ENCODE measurements at places on chromosomes 16 and 17.

GRCh38 chr16:69904495-69905170 lies 46.5 kb upstream of the CLEC18A start:
- DNase-seq, result no peak

DNA sequence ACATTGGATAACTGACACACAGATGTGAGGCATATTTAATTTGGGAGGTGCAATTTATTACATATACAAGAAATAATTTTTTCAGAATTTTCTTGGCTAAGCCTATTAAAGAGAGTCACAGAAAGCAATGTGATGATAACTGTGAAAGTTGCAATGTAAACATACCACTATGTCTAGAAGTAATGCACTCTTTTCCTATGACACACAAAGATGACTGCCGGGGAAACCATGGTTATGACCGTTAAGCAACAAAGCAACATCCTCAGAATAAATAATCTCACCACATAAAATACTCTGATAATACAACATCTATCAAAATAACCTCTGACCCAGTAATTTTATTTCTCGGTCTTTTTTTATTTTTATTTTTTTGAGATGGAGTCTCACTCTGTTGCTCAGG lies 10.5 kb upstream of the QRICH2 start:
- DNase-seq, result no peak

GRCh38 chr17:9389111-9389527 lies 186.5 kb downstream of the STX8 start:
- DNase-seq, result no peak

GRCh38 chr17:4199818-4200402 lies 56.9 kb downstream of the CYB5D2 start:
- DNase-seq, result no peak

DNA sequence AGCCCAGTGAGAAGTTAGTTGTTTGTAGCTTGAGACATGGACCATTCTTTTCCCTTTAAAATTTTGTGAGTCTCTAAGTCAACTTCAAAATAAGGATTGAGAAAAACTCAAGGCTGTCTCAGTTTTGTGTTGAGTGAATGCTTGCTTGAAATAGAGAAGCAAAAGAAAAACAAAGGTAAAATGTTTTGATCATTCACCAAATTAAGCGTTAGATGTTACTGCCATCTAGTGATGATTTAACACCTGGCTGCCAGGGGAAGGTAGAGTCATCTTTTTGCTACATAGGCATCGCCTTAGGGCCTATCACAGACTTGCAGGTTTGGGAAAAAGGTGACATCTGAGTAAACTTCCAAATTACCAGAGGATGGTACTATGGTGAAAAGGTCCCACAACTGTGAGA lies 74.4 kb downstream of the PCTP start:
- DNase-seq, result no peak

DNA sequence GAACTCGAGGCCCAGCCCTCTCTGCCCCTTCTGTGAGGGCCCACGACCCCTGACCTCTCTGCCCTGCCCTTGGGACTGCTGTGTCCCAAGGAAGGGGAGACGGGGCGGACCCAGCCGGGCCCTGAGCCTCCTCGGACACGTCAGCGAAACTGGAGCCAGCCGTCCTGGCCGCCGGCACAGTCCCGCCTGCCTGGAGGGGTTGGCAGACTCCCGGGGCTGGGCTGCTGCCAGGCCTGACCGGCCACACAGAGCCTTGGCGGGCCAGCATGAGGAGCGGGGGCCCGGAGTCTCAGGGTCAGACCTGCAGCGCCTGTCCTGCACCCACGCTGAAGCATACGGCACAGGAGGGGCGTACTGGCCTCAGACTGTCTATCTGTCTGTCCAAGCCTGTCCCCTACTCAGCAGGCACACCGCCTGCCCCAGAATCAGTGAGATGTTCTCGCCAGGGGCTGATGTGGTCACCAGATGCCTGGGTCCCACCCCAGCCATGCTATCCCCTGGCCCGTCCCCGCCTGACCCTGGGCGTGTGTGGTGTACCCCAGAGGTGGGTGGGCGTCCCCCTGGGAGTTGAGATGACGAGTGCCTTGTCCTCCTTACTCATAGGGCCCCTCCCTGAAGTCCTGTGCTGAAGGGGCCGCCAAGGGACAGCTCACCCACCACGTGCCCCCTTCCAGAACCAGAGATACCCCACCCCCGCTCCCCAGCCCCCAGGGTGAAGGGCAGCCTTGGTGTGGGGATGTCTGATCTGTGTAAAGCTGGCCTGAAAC lies 4.7 kb downstream of the VASN start:
- DNase-seq, result no peak

- DNase-seq, result no peak
Measured at GRCh38 chr16:80231121-80231520, 309.7 kb upstream of the DYNLRB2 start.

GRCh38 chr17:6421700-6422604 lies 13.0 kb downstream of the AIPL1 start:
- DNase-seq, result peak; percentile 88

- DNase-seq, result no peak
Measured at GRCh38 chr17:57477522-57478362, 221.4 kb downstream of the MSI2 start.

DNA sequence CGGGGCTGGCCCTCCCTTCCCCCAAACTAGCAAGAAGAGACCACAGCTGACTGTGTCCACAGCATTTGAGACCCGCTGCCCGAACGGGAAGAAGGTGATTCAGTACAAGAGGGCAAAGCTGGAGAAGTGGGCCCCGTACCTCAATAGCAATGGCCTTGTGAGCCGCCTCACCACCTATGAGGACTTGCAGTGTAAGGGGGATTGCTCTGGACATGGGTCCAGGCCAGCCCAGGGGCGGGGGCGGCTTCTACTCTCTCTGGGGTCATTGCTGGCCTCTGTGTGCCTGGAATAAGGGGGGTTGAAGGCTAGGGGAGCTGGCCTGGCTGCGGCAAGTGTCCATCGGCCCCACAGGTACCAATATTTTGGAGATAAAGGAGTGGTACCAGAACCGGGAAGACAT lies 12.9 kb upstream of the KATNB1 start:
- DNase-seq, result no peak

GRCh38 chr17:78815696-78816095 lies 24.9 kb downstream of the USP36 start:
- no peak for DNase-seq

GRCh38 chr16:88534638-88535190 lies 35.5 kb upstream of the ZC3H18 start:
- no peak for DNase-seq

GRCh38 chr17:42129109-42129837 lies 6.7 kb downstream of the HSPB9 start:
- no peak for DNase-seq

DNA sequence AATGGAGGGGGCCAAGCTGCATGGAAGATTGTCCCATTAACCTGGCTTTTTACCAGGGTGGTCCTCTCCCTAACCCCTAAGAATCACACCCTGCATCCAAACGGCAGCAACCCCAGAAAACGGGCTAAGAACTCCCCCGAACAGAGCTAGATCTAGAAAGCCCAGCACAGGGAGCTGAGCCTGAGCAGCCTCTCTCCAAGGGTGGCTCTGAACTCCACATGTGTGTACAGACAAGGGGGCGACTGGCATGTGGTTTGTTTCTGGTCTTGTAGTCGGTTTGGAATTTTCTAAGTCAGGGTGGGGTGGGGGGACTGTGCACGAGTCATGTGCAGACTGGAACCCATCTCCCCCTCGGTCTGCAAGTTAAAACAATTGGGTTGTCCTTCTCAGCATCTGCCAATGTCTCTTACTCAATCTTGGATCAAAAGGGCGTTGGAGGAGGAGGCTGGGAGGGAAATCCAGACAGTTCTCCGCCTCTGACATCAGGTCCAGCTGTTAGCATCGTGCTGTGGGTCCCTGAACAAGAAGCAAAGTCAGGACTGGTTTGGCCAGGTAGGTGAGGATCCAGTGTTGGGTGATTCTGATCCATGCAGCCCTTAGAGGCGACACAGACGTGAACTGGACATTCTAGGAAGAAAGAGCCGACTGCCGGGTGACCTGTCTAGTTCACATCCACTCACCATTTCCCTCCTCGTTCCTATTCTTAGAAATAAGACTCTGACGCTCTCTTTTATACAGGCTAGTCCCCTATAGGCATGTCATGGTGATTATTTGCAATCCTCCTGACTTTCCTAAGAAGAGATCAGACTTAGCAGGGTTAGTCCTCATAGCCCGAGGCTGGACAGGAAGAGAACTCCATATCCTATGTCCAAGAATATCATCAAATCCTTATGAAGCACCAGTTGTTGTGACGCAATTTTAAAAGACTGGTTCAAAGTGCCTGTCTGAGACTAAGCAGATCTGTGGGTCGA lies 381.8 kb downstream of the SOX9 start:
- DNase-seq, result no peak

- no peak for DNase-seq
Measured at GRCh38 chr17:60846175-60846574, 168.5 kb downstream of the BCAS3 start.

DNA sequence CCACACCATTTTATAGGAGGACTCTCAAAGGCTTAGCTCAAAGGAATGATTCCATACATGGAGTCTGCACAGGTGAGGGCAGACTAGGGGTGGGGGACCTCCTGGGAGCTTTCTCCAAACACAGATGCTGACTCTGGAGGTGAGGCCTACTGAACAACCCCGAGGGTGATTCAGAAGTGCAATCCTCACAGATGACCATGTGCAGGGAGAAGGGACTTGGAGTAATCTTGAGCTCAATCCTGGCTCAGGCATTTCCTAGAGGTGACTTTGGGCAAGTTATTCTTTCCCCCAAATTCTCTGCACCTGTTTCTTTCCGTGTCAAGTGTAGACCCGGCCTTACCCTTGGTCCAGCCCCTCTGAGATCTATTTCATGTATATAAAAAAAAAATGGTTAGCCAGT lies 401.5 kb downstream of the SLC39A11 start:
- no peak for DNase-seq

DNA sequence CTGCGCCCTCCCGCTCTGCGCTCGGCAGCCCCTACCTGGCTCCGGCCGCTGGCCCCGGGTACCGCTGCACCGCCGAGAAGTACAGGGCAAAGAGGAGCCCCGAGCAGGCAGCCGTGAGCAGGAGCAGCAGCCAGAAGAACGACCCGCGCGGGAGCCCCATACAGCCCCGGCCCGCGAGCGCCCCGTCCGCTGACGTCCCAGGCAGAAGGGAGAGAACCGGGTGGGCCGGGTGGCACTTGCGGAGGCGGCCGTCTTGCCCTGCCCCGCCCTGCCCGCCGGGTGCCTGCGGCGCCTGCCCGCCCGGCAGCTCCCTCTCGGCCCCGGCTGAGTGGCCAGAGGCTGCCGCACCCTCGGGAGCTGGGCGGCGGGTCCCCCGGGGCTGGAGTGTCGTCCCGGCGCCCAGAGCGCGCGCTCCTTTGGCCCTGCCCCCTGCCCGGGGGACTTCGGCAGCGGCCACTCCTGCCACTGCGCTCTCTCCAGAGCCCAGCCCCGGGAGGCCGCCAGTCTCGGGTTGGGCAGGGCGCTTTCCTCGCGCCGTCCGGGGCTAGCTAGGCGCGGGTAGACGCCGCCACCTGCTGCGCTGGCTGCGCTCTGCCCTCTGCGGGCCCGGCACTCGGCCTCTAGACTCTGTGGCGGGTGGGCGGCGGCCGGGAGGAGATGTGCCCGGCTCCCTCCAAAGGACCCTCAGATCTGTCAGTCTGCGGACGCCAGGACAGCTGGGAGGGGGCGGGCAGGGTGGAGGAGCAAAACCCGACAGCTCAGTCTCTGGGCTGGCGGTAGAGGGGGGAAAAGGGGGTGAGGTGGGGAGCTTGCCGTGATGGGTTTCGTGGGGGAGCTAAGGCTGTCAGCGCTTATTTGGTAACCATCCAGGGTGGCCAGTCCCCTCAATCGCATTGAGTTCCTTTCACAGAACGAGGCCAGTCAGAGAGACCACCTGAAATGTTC lies at the start of gene ST6GALNAC2:
Gene ST6GALNAC2 (minus strand): TSS at position 212 of the 945 bp plus-strand sequence. CDS start 52 bp downstream, at position 160.
- DNase-seq, result peak; percentile 54

DNA sequence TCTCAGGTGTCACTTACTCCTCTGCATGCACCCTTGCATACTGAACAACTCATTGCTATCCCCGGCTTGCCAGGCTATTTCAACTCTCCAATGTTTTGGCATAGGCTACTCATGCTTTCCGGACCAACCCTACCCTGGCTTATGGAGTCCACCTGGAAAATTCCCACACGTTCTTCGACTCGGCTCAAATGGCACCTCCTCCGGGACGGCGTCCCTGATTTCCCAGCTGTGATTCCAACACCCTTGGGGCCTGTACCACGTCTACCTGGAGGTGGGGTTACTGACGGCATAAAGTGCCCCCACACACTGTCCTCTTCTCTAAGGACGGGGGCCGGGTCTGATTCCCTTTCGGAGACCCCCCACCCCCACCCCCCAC lies 498 bp downstream of the SMYD4 start:
- no peak for DNase-seq

- DNase-seq, result no peak
Measured at GRCh38 chr17:45663772-45664171, 120.3 kb upstream of the CRHR1 start.

- DNase-seq, result peak; percentile 73
Measured at GRCh38 chr16:30535777-30536190, 1.1 kb upstream of the ZNF747 start.

- no peak for DNase-seq
Measured at GRCh38 chr17:78230996-78231935, at the start of gene TMEM235. Gene TMEM235, plus strand, starts transcription at chr17:78231631. Its CDS starts 393 bp downstream, at chr17:78232024.

DNA sequence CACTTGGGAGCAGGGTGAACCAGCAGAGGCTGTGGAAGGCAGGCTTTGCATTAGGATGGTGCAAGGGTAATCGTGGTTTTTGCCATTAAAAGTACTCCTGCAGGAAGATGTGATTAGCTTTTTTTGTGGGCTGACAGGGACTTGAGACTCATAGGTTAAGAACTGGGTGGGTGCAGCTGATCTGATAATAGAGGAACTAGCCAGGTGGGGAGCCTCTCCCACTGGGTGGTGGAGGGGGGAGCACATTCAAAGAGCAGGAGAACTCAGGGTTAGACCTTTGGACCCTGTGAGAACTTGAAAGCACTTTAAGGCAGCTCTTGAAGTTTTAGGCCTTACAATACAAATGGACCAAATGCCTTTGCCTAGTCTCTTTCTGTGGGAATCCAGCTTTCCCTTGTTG lies 32.4 kb downstream of the CCL4 start:
- no peak for DNase-seq

GRCh38 chr17:60896996-60897395 lies 219.3 kb downstream of the BCAS3 start:
- no peak for DNase-seq

GRCh38 chr16:52254746-52255145 lies 292.2 kb downstream of the TOX3 start:
- DNase-seq, result no peak

DNA sequence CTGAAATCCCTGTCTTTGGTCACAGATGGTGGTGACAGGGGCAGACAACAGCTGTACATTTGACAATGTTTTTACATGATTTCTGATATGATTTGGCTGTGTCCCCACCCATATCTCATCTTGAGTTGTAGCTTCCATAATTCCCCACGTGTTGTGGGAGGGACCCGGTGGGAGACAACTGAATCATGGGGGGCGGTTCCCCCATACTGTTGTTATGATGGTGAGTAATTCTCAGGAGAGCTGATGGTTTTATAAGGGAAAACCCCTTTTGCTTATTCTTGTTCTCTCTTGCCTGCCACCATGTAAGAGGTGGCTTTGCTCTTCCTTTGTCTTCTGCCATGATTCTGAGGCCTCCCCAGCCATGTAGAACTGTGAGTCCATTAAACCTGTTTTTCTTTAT lies 353.9 kb downstream of the CPPED1 start:
- DNase-seq, result no peak

- DNase-seq, result no peak
Measured at GRCh38 chr17:79793924-79794304, 3.0 kb downstream of the CBX8 start.

- no peak for DNase-seq
Measured at GRCh38 chr17:50533185-50533584, 650 bp downstream of the EPN3 start.

Measured in mesothelial cell of epicardium (in vitro differentiated cells).